ENCODE measurements at places on chromosomes 5 and 9.

- H3K27ac ChIP-seq: no peak overlapping the region
- H3K4me1 ChIP-seq: no peaks in the 10 kb centered on the region
- DNase-seq: no peak
- H3K4me3 ChIP-seq: no peak overlapping the region
Observed at GRCh38 chr9:10230512-10230911, 382.3 kb downstream of the PTPRD start.

- DNase-seq: peak; percentile 40
- H3K27me3 ChIP-seq: no peaks in the 10 kb centered on the region
Observed at GRCh38 chr5:115209279-115209678, 39.6 kb upstream of the TRIM36 start.

- H3K4me1 ChIP-seq: peaks cover 19% of the 10 kb centered on the region
- H3K4me3 ChIP-seq: no peak overlapping the region
- H3K27ac ChIP-seq: no peak overlapping the region
- no peaks in the 10 kb centered on the region for H3K27me3 ChIP-seq
- no peak for DNase-seq
Observed at GRCh38 chr9:37899041-37899440, 4.9 kb downstream of the SLC25A51 start.

GRCh38 chr9:20659474-20659967, 24.5 kb upstream of the FOCAD start:
- peaks cover 36% of the 10 kb centered on the region for H3K4me1 ChIP-seq
- H3K4me3 ChIP-seq: no peak overlapping the region
- no peaks in the 10 kb centered on the region for H3K36me3 ChIP-seq
- DNase-seq: no peak
- no peaks in the 10 kb centered on the region for H3K27me3 ChIP-seq

- no peak overlapping the region for H3K4me3 ChIP-seq
- H3K27ac ChIP-seq: no peak overlapping the region
- DNase-seq: no peak
- H3K4me1 ChIP-seq: no peaks in the 10 kb centered on the region
Observed at GRCh38 chr9:27205198-27205597, 91.8 kb downstream of the EQTN start.

GRCh38 chr9:132037458-132037857, 42.2 kb downstream of the MED27 start:
- no peaks in the 10 kb centered on the region for H3K36me3 ChIP-seq
- no peaks in the 10 kb centered on the region for H3K4me1 ChIP-seq
- DNase-seq: no peak
- H3K27me3 ChIP-seq: no peaks in the 10 kb centered on the region

DNA sequence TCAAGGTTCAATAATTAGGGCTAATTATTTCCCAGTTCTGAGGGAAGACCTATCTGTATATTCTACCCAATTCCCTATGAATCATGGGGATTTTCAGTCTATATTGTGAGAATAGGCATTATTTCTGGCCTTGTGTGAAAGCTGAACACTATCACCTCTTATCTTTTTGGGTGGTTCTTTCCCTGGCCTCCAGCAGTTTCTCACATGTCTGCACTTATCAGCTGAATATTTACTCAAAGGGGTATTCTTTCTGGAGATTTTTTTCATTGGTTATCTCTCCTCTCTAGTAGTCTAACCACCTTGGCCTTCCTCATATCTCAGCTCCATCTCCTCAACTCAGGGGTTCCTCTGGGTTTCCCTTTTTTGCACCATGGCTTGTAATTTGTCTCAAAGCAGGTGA, 64.9 kb upstream of the LIFR start:
- H3K4me1 ChIP-seq: no peaks in the 10 kb centered on the region
- H3K36me3 ChIP-seq: no peaks in the 10 kb centered on the region
- no peak overlapping the region for H3K27ac ChIP-seq

DNA sequence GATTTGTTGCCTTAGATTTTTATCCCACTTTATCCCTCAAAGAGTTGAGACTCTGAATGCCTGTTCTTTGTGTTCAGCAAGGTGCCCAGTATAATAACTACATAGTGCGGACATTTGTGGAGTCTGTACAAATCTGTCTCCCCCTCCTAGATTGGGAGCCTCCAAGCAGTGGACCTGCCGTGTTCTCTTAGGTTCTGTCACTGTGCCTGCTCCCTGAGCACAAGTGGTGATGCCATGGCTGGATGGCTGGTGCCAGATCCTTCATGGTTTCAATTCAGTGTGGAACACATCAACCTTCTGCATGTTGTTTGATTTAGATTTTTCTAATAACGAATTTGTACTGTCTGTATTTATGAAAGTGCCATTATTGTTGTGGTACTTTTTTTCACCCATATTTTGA, 292.9 kb downstream of the CD180 start:
- no peak overlapping the region for H3K27ac ChIP-seq
- DNase-seq: no peak
- no peaks in the 10 kb centered on the region for H3K27me3 ChIP-seq

GRCh38 chr5:27511061-27511460, 472.7 kb upstream of the CDH9 start:
- no peaks in the 10 kb centered on the region for H3K36me3 ChIP-seq
- no peak overlapping the region for H3K27ac ChIP-seq
- no peaks in the 10 kb centered on the region for H3K27me3 ChIP-seq
- H3K4me3 ChIP-seq: no peak overlapping the region

DNA sequence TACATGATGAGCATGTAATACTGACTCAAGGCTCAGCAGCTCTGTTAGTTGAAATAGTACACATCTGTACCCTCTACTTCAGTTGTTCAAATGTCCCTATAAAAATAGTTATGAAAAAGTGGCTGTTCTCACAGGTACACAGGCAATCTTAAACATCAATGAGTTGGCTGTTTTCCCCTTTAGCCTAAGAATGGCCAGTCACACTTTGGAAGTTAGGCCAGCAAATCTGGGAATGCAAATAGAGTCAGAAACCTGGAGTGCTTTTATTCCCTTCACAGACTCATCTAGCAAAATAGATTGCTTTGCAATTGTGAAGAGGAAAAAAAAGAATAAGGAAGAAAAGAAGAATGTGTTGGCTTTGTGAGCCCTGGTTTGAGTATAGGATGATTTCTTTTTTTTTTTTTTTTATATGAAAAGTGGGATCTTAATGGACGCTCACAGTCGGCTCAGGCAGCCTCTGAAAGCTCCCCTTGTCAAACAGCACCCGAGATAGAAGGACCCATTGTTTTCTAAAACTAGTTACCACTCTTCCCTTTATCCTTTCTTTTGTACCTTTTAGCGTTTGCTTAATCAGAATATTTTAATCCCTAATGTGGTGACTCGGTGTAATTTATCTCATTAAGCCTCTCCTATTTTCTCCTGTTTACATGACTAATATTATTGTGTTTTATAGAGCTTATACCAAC, 27.9 kb upstream of the TLE1 start:
- H3K4me3 ChIP-seq: no peak overlapping the region
- H3K27me3 ChIP-seq: no peaks in the 10 kb centered on the region
- no peaks in the 10 kb centered on the region for H3K4me1 ChIP-seq
- H3K27ac ChIP-seq: no peak overlapping the region

GRCh38 chr9:108854094-108854493, 1.7 kb downstream of the ACTL7B start:
- no peaks in the 10 kb centered on the region for H3K4me1 ChIP-seq
- no peaks in the 10 kb centered on the region for H3K36me3 ChIP-seq
- DNase-seq: no peak
- no peaks in the 10 kb centered on the region for H3K27me3 ChIP-seq
- no peak overlapping the region for H3K27ac ChIP-seq
- H3K4me3 ChIP-seq: no peak overlapping the region

GRCh38 chr9:112752334-112753125, 2.0 kb downstream of the SNX30 start:
- no peaks in the 10 kb centered on the region for H3K36me3 ChIP-seq
- H3K4me3 ChIP-seq: no peak overlapping the region
- no peak for DNase-seq
- no peak overlapping the region for H3K27ac ChIP-seq
- H3K4me1 ChIP-seq: peaks cover 80% of the 10 kb centered on the region

DNA sequence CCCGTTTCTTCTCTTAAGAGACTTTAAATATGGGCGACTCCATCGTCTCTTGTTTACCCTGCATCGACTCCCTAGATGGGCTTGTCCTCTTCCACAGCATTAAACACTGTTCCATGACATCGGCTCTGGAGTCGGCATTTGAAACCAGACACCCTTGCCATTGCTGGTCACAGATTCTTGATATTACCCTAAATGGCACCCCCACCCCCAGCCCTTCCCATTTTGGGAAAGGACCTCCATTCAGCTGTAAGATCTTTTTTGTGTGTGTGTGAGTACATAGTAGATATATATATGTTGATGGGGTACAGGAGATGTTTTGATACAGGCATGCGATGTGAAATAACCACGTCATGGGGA, 51.1 kb upstream of the SH3PXD2B start:
- no peak overlapping the region for H3K27ac ChIP-seq
- DNase-seq: no peak
- no peak overlapping the region for H3K4me3 ChIP-seq
- H3K27me3 ChIP-seq: no peaks in the 10 kb centered on the region

GRCh38 chr9:122372856-122373845, 2.3 kb downstream of the PTGS1 start:
- no peak overlapping the region for H3K27ac ChIP-seq
- no peaks in the 10 kb centered on the region for H3K36me3 ChIP-seq
- peaks cover 10% of the 10 kb centered on the region for H3K4me1 ChIP-seq
- no peak overlapping the region for H3K4me3 ChIP-seq
- DNase-seq: no peak

GRCh38 chr5:37174928-37175327, 74.2 kb downstream of the CPLANE1 start:
- H3K4me1 ChIP-seq: no peaks in the 10 kb centered on the region
- no peaks in the 10 kb centered on the region for H3K27me3 ChIP-seq
- H3K27ac ChIP-seq: no peak overlapping the region
- no peaks in the 10 kb centered on the region for H3K36me3 ChIP-seq

DNA sequence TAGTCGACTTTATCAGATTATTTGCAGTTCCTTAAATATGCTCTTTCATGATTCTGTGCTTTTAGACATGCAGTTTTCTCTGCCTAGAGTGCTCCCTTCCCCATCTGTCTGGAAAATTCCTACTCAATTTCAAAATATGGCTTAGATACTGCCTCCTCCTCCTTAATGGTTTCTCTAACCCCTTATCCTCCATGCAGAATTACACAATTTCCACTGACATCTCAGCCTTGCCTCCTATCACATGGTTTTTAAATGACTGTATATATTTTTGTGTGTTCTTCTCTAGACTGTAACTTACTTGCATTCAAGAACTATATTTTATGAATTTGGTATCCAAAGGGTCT, 85.2 kb downstream of the SLC44A1 start:
- no peak overlapping the region for H3K4me3 ChIP-seq
- no peaks in the 10 kb centered on the region for H3K36me3 ChIP-seq
- no peak overlapping the region for H3K27ac ChIP-seq
- no peaks in the 10 kb centered on the region for H3K27me3 ChIP-seq
- H3K4me1 ChIP-seq: no peaks in the 10 kb centered on the region

DNA sequence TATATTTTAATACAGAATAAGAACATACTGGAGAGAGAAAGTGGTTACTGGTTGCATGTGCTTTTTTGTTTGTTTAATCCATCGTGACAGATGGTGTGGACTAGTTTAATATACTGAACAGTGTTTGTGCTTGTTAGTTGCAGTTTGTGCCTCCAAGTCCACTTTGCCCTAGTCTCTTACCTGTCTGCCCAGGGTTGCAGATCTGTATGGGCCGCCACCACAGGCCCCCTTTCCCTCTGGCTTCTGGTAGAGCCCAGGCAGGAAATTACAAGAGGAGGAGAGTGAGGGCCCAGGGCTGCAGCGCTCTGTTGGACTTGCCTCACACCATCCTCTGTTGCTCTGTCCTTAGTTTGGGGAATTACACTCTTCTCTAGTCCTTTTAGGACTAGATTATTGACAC, 166.4 kb downstream of the KDM4C start:
- H3K27ac ChIP-seq: no peak overlapping the region
- no peak for DNase-seq
- no peaks in the 10 kb centered on the region for H3K36me3 ChIP-seq
- peaks cover 16% of the 10 kb centered on the region for H3K4me1 ChIP-seq
- H3K4me3 ChIP-seq: no peak overlapping the region

DNA sequence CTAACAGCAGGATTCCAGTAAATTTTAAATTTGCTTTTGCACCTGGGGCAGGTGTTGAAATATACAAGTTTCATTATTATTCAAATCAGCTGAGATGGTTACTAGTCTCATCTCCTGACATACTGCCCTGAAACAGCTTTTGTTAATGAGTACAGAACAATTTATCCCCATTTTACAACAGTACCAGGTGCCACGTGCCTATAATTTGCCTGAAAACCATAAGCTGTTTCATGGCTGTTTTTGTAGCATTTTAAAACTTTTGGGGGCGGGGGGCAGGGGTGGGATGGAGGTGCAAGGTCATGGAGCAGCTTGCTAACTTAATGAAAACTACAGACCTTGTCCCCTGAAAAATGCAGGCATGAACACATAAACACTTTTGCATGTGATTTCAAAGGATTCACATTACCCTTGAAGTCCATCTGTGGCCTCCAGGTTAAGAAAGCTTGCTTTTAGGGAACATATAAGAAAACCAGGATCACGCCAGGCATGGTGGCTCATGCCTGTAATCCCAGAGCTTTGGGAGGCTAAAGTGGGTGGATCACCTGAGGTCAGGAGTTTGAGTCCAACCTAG, 42.1 kb downstream of the TIMD4 start:
- H3K27me3 ChIP-seq: no peaks in the 10 kb centered on the region
- H3K4me1 ChIP-seq: peaks cover 19% of the 10 kb centered on the region
- H3K4me3 ChIP-seq: no peak overlapping the region
- no peak overlapping the region for H3K27ac ChIP-seq

DNA sequence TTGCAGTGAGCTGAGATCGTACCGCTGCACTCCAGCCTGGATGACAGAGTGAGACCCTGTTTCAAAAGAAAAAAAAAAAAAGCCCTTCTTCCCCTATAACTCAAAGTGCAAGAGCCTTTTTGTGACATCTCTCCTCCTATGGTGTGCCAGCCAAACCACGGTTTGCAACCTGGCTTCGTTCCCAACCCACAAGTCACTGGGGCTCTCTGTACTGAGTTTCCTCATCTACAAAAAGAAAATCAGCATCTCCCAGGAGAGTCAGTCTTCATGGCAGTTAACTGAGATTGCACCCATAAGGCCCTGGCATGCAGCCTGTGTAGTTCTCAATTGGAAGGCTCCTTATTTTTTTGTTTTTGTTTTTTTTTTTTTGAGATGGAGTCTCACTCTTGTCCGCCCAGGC, 14.8 kb downstream of the ODF2 start:
- peaks cover 26% of the 10 kb centered on the region for H3K36me3 ChIP-seq
- no peak for DNase-seq
- H3K27ac ChIP-seq: no peak overlapping the region
- no peak overlapping the region for H3K4me3 ChIP-seq
- H3K4me1 ChIP-seq: no peaks in the 10 kb centered on the region

DNA sequence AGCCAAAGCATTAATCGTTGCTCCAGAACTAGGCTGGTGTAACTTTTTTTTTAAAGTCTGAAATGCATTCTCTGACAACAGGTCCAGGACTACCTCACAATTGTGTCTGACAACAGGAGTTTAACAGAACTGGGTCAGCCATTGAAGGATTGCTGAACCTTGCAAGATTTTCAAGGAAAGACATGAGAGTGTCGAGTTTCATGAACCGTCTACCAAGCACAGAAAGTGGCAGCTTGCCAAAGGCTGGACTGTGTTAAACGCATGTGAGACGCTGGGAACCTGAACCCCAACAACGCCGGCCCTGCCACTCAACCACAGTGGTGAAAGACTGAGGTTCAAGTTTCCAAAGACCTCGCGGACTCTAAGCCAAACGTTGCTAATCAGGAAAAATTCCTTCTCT, 79.1 kb downstream of the LHFPL2 start:
- H3K4me3 ChIP-seq: no peak overlapping the region
- H3K4me1 ChIP-seq: no peaks in the 10 kb centered on the region
- H3K36me3 ChIP-seq: no peaks in the 10 kb centered on the region
- no peak overlapping the region for H3K27ac ChIP-seq
- no peaks in the 10 kb centered on the region for H3K27me3 ChIP-seq
- DNase-seq: no peak

GRCh38 chr9:116274293-116274692, 120.7 kb downstream of the PAPPA start:
- no peak overlapping the region for H3K4me3 ChIP-seq
- no peaks in the 10 kb centered on the region for H3K27me3 ChIP-seq
- no peaks in the 10 kb centered on the region for H3K4me1 ChIP-seq
- no peaks in the 10 kb centered on the region for H3K36me3 ChIP-seq
- no peak for DNase-seq
